Upper lobe of right lung (tissue), 1 donor: ENCODE measurements at places on chromosomes 7 and 10. TPM values are rescaled to one million over a fixed set of nuclear protein-coding genes. Genes with fewer than 3 reads are reported as not detected.

Gene FBH1
- total RNA-seq: 73.3 TPM

Gene LGI1
- not detected for total RNA-seq

Gene DTX2
- total RNA-seq: 25.6 TPM

Gene DRGX
- total RNA-seq: not detected

Gene PDSS1
- 6.2 TPM for total RNA-seq

Gene EVX1
- total RNA-seq: not detected

Gene PDE1C
- total RNA-seq: 13.0 TPM

Gene MALRD1
- total RNA-seq: 7.0 TPM

Gene CPED1
- 39.2 TPM for total RNA-seq

Gene ACSM6
- total RNA-seq: not detected

Gene POT1
- 15.7 TPM for total RNA-seq

Gene AHR
- total RNA-seq: 118 TPM

Gene CPA2
- not detected for total RNA-seq

Gene MYL10
- total RNA-seq: not detected

Gene FBXW4
- 94.3 TPM for total RNA-seq

Gene HOXA2
- 2.1 TPM for total RNA-seq

Gene HABP2
- 3.6 TPM for total RNA-seq

Gene TEX36
- not detected for total RNA-seq

Gene PDE6C
- not detected for total RNA-seq

Gene HILPDA
- 8.9 TPM for total RNA-seq

Gene BET1
- 24.3 TPM for total RNA-seq
